ENCODE measurements at places on chromosomes 16 and 17.

- no peak for DNase-seq
These were observed 56.0 kb downstream of the CLUH start for GRCh38 chr17:2655546-2655945.

DNA sequence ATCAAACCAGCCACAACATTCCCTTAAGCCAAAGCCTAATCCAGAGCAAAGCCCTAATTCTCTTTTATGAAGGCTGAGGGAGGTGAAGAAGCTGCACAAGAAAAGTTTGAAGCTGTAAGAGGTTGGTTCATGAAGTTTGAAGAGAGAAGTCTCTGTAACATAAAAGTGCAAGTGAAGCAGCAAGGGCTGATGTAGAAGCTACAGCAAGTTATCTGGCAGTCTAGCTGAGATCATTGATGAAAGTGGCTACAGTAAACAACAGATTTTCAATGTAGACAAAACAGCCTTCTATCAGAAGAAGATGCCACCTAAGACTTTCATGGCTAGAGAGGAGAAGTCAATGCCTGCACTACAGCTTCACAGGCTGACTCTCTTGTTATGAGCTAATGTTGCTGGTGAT, 52.5 kb downstream of the NACA2 start:
- no peak for DNase-seq

GRCh38 chr17:1945621-1946020, 79.5 kb downstream of the RTN4RL1 start:
- DNase-seq = no peak

DNA sequence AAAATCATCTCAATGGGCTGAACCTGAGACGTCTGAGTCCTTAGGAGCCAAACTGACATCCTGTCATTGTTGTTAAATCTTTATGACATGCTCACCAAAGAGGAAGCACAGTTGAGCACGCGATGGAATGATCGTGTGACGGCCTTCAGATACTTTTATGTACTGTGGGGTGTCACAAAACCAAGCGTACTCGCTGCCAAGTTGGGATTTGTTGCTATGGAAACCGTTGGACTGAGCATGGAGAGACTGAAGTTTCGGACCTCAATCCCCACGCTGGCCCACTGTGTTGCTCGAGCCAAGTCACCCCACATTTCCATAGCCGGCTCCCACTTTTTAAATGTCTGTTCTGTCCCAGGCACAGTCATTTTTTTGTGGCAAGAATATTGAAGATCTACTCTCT, 222.8 kb upstream of the SDK2 start:
- DNase-seq = no peak

DNA sequence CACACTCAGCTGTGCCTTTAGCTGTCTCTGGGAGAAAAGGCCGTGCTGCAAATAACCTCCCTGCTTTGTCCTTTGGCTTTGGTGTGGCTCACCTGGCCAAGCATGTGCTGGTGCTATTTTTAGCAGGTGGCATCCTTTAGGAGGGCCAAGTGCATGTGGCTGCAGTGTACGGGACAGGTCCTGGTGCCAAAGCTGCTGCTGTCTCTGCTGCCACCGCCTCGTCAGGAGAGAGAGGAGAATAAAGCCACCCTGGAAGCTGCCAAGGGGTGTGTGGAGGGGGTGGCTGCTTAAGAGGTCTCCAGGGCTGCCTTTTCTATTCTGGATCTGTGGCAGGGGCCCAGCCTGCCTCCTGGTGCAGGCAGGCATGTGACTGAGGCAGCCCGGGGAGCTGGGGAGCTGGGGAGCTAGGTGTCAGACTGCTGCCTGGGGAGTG, 6.2 kb downstream of the AKAP1 start:
- no peak for DNase-seq

DNA sequence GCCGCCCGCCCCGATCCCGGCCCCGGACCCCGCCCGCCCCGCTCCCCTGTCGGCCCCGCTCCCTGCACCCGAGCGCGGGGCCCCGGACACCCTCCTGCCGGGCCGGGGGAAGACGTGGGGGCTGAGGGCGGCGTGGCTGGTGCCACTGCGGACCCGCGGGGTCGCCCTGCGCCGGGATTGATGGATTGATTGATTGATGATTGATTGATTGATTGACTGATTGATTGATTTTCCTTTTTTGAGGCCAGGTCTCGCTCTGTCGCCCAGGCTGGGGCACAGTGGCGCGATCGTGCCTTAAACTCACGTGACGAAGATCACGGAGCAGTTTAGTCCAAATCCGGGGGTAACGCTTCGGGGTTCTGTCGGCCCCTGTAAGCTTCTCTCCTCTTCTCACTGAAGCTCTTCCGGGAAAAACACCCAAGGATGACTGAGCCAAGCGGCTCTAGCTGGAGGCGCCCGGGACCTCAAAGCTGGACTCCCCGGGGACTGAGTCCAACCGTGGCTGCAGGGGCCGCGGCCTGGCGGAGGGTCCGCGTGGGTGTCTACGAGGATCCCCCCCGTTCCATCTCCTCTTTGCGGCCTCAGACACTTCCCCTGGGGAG, 40.2 kb upstream of the BHLHA9 start:
- no peak for DNase-seq

GRCh38 chr17:76000016-76000754, 470 bp upstream of the CDK3 start:
- DNase-seq = no peak

GRCh38 chr17:39852239-39852638, 11.9 kb downstream of the IKZF3 start:
- no peak for DNase-seq

- no peak for DNase-seq
These were observed 18.4 kb downstream of the ESRP2 start for GRCh38 chr16:68217506-68217905.

GRCh38 chr16:83458612-83459011, 349.2 kb upstream of the HSBP1 start:
- no peak for DNase-seq

DNA sequence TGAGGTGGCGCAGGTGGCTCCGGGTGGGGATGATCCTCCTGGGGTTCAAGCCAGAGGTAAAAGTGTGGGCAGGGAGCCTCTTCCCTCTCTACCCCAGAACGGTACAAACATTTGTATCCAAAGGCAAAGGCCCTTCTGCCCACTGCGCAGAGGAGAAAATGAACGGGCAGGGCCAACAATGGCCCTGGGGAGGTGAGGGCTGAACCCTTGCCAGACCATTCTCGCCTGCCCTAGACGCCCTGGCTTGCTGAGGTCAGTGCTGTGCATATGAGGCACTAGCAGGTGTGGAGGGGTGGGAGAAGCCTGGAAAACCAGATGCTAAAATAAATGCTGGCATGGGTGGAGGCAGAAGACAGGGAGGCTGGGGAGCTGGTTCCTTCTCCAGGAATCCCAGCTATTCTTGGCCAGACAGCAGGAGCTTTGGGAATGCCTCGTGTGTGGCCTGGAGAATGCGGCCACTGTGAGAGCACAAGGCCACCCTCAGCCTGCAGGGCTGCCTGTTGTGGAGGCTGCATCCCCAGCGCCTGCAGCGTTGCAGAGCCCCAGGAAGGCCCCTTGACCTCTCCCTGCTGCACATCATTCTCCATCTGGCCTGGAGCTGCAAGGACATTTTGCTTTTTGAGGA, 4.5 kb downstream of the C17orf50 start:
- DNase-seq = no peak

GRCh38 chr17:7549401-7550055, 670 bp downstream of the TNFSF12 start:
- DNase-seq = no peak

GRCh38 chr16:47939680-47940079, 216.1 kb downstream of the ABCC12 start:
- DNase-seq = no peak

GRCh38 chr16:67339453-67339852, 12.8 kb downstream of the LRRC36 start:
- no peak for DNase-seq

DNA sequence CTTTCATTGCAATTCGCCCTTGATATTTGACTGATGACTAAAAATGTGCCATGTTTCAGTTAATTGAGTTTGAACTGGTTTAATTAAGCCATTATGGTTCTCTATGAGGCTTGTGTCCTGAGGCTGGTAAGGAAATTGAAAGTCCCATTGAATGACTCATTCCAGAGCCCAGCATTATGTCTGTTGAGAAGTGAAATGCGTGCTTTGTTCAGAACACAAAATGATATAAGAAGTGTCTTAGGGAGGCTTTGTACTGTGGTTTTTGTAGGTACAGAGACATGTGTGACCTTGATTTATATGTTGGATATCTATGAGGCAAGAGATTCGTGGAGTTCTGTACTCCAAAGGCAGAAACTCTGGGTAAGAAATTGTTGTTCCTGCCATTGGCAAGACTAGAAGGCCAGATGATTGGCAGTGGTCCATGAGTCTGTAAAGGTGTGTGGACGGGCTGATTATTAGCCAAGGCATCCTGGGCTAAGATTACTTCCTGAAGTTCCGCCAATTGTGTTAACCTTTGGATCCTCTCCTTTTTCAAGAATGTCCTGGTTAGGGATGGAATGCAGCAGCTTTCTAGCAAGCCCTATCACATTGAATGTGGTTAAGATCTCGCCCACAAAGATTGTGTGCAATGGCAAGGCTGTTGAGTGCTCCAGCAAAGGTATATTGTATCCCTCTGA, 103.7 kb downstream of the NPIPB5 start:
- DNase-seq = no peak

- DNase-seq = no peak
These were observed 1.2 kb upstream of the METTL9 start for GRCh38 chr16:21598206-21598605.

DNA sequence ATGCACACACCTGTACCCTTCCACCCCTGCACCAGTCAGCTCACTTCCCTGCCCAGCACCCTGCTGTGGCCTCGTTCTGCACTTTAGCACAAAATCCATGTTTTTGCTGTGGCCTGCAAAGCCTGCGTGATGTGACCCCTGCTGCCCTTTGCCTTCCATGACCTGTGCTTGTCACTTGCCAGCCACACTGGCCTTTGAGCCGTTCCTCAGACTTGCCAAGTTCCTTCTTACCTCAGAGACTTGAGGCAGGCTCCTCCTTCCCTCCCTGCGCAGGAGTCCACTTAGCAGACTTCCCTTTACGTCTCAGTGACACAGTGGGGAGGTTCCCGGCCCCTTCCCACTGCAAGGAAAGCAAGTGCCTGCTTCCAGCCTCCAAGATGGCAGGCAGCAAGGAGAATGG, 134.7 kb downstream of the SNX29 start:
- no peak for DNase-seq

GRCh38 chr17:47204722-47205418, 4.3 kb upstream of the MYL4 start:
- DNase-seq = no peak

DNA sequence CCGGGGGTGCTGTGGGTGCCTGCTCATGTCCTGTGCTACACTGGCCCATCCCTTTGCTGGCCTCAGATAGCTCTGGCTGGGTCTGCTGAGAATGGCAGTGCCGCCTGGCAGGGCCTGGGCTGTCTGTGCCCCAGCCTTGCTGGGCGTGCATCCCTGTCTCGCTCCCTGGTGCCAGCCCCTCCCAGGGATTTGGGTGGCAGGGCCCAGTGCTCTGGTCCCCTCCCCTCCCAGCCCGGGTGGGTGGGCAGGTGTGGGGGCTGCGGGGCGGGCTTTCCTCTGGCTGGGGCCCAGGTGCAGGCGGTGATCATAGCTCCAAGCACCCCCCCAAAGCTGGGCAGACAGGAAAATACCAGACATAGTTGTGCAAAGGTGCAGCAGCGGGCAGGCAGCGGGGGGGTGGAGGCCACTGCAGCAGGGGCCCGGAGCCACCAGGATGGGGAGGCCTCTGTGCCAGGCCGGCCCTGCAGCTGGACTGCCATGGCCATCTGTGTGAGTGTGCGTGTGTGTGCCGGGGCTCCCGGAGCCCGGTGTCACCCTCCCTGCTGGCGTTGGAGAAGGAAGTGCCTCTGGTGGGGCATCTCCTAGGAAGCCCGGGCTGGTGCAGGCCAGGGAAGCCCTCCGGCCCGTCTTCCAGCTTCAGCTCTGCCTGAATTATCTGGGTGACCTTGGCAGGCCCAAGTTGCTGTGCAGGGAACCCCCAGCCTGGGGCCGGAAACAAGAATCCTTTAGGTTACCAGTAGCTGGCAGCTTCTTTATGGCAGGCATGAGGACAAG, 7.4 kb downstream of the GLIS2 start:
- no peak for DNase-seq

DNA sequence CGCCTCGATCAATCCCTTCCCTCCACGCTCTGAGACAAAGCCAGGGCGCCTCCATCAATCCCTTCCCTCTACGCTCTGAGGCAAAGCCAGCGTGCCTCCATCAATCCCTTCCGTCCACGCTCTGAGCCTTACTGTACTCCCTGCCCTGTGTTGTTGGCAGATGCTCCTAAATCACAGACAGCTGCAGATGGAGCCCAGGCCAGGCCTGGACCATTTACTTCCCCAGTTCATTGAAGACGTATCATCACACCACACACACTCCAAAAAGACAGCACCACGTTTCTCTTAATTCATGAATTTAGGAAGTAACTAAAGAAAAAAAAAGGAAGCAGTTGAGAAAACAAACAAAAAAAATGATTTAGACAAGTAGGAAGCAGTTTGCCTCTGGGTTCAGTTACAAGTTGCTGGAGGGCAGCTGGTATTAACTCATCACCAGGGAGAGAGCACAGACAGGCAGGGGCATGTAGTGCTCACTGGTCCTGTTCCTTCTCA, 7.4 kb upstream of the CD300LD start:
- no peak for DNase-seq

- DNase-seq = no peak
These were observed 6.3 kb downstream of the ALOX15B start for GRCh38 chr17:8044819-8045810.

GRCh38 chr17:67245694-67246402, 852 bp upstream of the HELZ start:
- DNase-seq = no peak

DNA sequence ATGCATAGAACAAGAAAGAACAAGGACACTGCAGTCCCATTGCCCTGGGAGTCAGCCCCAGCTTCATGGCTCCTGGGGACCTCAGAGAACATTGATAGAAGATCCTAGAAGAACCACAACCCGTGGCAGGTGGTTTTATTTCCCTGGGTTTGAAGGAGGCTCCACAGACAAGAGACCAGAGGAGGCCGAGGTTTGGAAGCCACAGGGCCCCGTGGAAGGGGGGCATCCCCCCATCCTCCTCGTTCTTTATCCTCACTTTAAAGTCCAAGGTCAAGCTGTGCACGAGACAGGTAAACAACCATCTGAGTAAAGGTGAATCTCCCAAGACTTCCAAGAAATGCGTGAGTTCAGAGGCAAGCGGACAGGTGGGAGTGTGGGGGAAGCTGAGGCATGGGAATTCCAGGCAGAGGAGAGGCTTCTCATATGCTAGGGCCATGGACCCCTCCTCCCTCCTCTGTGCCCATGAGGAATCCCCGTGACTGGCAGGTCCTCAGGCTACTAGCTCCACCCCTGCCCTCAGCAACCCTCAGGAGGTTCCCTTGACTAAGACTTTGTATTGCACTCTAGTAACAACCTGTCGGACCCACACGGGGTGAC, 849 bp upstream of the SULT1A1 start:
- no peak for DNase-seq

DNA sequence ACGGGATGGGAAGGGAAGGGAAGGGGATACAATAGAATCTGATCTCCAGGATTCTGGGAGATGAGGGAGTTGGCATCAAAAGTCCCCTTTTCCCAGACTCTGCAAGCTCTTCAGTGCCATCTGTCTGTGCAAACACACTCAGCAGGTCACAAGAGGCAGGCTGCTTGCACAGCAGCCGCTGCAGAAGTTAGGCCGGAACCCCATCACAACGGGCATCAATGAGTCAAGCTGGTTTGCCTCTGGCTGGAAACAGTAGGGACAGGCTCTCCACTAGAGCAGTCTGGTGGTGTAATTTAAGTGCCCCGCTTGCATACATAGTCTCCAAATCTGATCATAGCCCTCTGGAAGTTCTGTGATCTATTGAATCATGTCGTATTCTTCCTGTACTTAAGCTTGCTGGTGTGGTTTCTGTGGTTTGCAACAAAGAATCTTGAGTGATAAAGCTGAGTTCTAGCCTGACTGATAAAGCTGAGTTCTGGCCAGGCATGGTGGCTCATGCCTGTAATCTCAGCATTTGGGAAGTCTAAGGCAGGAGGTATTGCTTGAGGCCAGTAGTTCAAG, 33.7 kb upstream of the KDM8 start:
- peak; percentile 61 for DNase-seq

All from activated CD8-positive, alpha-beta memory T cell treated with anti-CD3 and anti-CD28 coated beads for 4 hours (primary cell).